Prostate gland (tissue), 2 donors: ENCODE measurements at places on chromosomes 3 and 15. TPM values are rescaled to one million over a fixed set of nuclear protein-coding genes. Genes with fewer than 3 reads are reported as not detected.
A peak's percentile ranks its signal among the peaks of the same experiment; 100 is the strongest.

- peaks cover 8% of the 10 kb centered on the region for H3K4me1 ChIP-seq
- H3K27me3 ChIP-seq = no peaks in the 10 kb centered on the region
- no peaks in the 10 kb centered on the region for H3K36me3 ChIP-seq
Measured at GRCh38 chr3:56988458-56989168, 71.9 kb upstream of the SPATA12 start.

DNA sequence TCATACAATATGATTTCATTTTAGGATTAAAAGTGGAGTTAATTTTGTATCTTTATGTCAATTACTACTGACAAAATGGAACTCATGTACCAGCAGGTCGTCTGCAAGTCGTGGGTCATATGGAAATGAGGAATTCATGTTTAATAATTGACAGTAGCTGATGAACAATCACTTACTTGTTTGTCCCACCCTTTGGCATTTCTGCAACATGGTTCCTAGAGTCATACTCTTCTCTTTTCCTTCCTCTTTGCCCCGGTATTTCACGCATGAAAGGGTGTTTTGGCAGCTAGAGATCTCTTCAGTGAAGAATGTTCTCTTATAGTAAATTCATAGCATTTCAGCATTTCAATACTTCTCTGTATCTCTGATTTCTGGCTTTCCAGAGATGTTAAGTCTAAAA lies 133.3 kb upstream of the SLC24A5 start:
- H3K27me3 ChIP-seq = no peaks in the 10 kb centered on the region
- no peak overlapping the region for H3K4me3 ChIP-seq
- no peak for DNase-seq
- H3K4me1 ChIP-seq = no peaks in the 10 kb centered on the region
- no peak overlapping the region for H3K27ac ChIP-seq
- no peaks in the 10 kb centered on the region for H3K36me3 ChIP-seq

- DNase-seq = no peak
- H3K27me3 ChIP-seq = no peaks in the 10 kb centered on the region
- no peaks in the 10 kb centered on the region for H3K36me3 ChIP-seq
Measured at GRCh38 chr15:38650936-38651327, 86.3 kb upstream of the RASGRP1 start.

DNA sequence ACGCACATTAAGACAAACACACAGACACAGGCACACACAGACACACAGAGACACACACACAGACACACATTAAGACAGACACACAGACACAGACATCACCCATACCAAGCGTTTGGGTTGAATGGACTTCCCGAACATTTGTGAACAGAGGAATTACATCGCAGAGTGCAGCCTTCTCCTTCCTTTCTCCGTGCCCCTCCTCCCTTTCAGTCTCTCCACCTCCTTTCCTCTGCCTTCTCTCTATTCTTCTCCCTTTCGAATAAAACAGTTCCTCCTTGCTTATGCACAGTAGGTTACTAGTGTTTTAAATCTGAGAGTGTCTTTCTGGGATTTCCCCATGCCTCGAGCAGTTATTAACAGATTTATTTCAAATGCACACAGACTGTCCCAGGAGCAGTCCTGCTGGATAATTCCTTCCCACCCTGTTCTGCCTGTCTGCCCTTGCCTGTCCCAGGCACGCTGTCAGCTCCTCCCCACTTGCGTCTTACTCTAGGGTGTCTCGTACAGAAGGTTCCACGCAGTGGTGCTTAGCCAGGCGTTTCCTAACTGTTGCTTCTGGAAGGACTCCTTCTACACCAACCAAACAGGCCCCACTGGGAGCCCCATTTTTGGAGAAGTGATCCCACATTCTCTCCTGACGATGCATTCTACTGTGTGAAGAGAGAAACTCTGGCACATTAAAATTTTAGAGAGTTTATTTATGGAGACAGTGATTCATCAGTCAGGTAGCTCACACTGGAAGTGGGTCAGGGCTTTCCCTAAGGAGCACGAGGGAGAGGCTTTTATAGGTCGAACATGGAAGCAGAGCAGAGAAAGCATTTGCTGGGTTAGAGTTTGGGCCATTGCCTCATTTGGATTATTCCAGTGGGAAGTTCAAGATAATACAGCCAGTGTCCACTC lies 163.8 kb downstream of the SV2B start:
- peak overlapping the region; percentile 5 for H3K4me3 ChIP-seq
- peaks cover 14% of the 10 kb centered on the region for H3K4me1 ChIP-seq
- H3K36me3 ChIP-seq = no peaks in the 10 kb centered on the region
- H3K27me3 ChIP-seq = no peaks in the 10 kb centered on the region

GRCh38 chr15:78222745-78223395 lies 11.5 kb downstream of the ACSBG1 start:
- no peaks in the 10 kb centered on the region for H3K27me3 ChIP-seq
- no peaks in the 10 kb centered on the region for H3K36me3 ChIP-seq
- H3K27ac ChIP-seq = no peak overlapping the region
- H3K4me1 ChIP-seq = peaks cover 4% of the 10 kb centered on the region
- no peak overlapping the region for H3K4me3 ChIP-seq

DNA sequence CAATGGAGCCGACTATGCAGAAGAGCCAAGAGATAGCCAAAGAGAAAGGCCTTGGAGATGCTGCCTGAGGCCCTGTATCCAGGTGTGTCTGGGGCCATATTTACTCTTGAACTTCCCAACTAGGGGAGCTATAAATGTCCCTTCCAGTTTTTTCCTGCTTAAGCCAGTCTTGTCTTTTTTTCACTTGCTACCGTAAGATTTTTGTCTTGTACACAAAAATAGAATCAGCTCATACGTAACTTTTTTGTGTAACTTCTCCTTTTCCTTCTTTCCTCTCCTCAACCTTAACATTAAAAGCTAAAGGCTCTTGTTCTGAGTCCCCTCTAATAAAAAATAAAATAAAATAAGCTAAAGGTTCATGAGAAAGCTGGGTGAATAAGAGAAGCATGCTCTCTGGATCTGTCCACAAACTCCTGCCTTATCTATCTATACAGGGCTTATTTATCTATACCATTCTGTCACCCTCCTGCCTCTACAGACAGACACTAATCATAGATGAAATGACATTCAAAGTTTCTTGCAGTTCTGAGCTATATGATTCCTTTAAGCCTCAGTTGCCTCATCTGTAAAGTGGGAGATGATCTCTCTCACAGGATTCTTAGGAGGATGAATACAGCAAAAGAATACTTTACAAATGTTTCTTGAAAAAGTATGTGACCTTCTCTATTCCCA lies 4.6 kb downstream of the SUMF1 start:
- H3K4me3 ChIP-seq = no peak overlapping the region
- H3K36me3 ChIP-seq = no peaks in the 10 kb centered on the region
- H3K4me1 ChIP-seq = no peaks in the 10 kb centered on the region
- H3K27me3 ChIP-seq = no peaks in the 10 kb centered on the region

DNA sequence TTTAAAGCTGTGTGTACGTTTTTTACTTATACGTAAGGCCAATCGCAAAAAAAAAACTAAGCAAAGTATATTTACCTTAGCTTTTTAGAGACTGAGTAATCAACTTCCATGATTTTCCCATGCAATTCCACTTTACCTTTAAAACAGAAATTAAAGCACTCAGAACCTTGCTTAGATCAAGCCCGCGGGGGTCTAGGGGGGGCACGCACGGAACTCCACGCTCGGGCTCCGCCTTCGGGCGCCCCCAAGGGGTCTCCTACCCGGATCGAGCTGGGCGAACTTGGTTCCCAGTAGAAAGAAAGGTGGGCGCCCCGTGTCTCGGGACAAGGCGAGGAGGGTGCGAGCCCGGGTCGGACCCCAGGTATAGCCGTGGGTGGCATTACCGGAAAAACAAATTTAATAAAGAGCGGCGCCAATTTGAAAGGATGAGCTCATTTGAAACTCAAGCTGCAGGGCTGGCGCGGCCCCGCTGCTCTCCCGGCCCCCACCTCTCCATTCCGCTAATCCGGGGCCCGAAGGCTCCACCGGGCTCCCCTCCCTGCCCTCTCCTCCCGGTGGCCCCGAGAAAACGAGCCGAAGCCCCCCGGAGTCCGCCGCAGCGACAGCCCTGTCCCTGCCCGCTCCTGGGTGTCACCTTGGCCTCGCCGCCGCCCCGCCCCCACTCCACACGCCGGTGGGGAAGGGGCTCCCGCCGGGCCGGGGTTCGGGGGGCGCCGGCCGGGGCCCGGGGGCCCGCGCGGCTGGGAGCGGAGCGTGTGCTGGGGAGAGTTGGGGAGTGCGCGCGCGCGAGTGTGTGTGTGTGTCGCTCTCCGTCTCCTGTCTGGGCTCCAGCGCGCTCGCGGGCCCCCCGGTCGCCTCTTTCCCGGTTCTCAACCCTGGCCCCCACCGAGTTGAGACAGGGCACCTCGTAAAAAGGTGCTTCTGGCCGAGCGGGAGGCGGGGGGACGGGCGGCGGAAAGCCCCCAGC lies 1.5 kb downstream of the IGF2BP2 start:
- H3K4me1 ChIP-seq = no peaks in the 10 kb centered on the region
- H3K36me3 ChIP-seq = no peaks in the 10 kb centered on the region
- H3K27ac ChIP-seq = peak overlapping the region; percentile 6
- H3K4me3 ChIP-seq = peak overlapping the region; percentile 40
- DNase-seq = peak; percentile 24

GRCh38 chr3:32484436-32484835 lies 18.2 kb downstream of the CMTM6 start:
- H3K27me3 ChIP-seq = no peaks in the 10 kb centered on the region
- H3K27ac ChIP-seq = no peak overlapping the region
- no peaks in the 10 kb centered on the region for H3K36me3 ChIP-seq
- H3K4me3 ChIP-seq = no peak overlapping the region

GRCh38 chr15:47609693-47610092 lies 107.6 kb upstream of the SEMA6D start:
- no peak for DNase-seq
- H3K36me3 ChIP-seq = no peaks in the 10 kb centered on the region
- no peak overlapping the region for H3K27ac ChIP-seq
- H3K4me1 ChIP-seq = no peaks in the 10 kb centered on the region

EMC7 gene
- 52.7 TPM for total RNA-seq

NDN gene
- 46.9 TPM for total RNA-seq

TGM5 gene
- 11.3 TPM for total RNA-seq

DNASE1L3 gene
- 1.4 TPM for total RNA-seq
